ENCODE measurements at places on chromosomes 3 and 15.
A peak's percentile ranks its signal among the peaks of the same experiment; 100 is the strongest.

DNA sequence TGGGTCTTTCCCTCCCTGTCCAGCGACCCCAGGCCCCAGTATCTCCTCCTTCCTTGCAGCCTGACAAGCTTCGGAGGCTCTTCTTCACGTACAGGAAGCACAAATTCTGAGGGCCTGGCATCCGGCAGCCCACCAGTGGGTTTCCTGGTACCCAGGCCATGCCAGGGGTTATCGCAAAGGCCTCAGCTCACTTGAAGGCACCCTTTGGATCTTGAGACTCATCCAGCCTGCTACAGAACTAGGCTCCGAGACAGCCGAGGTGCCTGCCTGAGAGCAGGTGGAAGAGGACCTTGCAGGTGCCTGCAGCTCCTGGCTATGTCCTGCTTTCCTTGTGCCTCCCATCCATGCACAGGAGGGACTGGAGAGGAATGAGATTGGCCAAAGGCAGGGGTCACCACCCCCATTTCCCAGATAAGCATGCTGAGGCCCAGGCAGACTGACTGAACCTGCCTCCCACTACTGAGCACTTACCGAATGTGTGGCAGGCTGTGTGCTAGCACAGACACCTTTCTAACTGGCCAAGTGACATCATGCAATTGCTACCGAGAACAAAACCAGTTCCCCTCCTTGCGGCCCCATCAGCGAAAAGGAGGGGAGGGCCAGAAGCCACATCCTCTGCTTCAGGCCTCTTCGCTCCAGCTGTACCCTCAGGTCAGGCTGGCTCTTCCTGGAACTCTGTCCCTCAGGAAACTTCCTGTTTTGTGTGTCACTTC, 11.2 kb downstream of the SH2D7 start:
- H3K36me3 ChIP-seq = no peaks in the 10 kb centered on the region
- H3K27ac ChIP-seq = no peak overlapping the region
- H3K4me3 ChIP-seq = no peak overlapping the region

DNA sequence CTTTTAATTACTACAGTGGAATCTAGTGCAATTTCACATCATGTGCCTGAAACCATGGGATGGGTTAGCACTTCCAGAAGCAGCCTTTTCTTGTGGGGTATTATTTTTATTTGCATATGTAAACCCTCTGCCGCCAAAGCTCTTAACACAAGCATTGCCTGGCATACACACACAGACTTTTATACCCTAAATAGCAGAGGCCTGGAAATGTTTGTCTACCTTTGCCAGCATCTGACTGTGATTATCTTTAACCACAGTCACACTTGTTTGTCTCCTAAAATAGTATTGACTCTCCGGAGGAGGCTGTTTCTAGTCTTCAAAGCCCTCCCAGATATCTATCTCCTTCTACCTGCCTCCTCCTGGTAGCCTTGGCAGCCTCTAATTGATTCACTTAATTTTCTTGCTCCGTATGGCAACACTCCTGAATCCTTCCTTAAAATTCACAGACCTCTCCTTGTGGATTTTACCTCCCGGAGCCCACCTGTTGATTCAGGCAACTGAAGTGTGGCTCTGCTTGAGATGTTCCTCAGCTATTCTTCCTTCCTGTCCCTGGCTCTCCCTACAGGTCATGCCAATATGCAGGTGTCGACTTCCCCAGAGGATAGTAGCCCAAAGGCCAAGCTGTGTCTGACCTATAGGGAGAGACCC, 127.1 kb upstream of the UMPS start:
- DNase-seq = no peak
- peaks cover 10% of the 10 kb centered on the region for H3K4me1 ChIP-seq
- no peak overlapping the region for H3K27ac ChIP-seq
- H3K4me3 ChIP-seq = no peak overlapping the region

GRCh38 chr15:70055601-70056051, 42.1 kb downstream of the TLE3 start:
- H3K27me3 ChIP-seq = no peaks in the 10 kb centered on the region
- H3K4me3 ChIP-seq = no peak overlapping the region
- no peak overlapping the region for H3K27ac ChIP-seq
- peaks cover 99% of the 10 kb centered on the region for H3K36me3 ChIP-seq
- no peaks in the 10 kb centered on the region for H3K4me1 ChIP-seq

DNA sequence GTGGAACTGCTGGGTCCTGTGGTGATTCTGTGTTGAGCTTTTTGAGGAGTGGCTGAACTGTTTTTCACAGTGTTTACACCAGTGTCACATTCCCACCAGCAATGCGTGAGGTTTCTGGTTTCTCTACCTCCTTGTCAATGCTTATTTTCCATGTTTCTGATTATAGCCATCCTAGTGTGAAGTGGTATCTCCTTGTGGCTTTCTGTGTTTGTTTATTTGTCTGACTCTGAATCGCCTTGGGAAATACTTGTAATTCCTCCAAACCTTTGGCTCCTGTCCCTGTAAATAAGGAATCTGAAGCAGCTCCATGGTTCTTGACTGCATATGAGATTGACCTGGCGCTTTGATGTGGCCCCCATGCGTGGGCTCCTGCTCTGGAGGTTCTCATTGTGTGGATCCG, 20.6 kb downstream of the FAN1 start:
- H3K27ac ChIP-seq = no peak overlapping the region
- no peaks in the 10 kb centered on the region for H3K4me1 ChIP-seq
- DNase-seq = no peak
- no peaks in the 10 kb centered on the region for H3K27me3 ChIP-seq

GRCh38 chr3:11307830-11308432, 35.7 kb downstream of the ATG7 start:
- H3K36me3 ChIP-seq = peaks cover 62% of the 10 kb centered on the region
- DNase-seq = peak; percentile 27
- no peak overlapping the region for H3K4me3 ChIP-seq
- H3K4me1 ChIP-seq = no peaks in the 10 kb centered on the region

DNA sequence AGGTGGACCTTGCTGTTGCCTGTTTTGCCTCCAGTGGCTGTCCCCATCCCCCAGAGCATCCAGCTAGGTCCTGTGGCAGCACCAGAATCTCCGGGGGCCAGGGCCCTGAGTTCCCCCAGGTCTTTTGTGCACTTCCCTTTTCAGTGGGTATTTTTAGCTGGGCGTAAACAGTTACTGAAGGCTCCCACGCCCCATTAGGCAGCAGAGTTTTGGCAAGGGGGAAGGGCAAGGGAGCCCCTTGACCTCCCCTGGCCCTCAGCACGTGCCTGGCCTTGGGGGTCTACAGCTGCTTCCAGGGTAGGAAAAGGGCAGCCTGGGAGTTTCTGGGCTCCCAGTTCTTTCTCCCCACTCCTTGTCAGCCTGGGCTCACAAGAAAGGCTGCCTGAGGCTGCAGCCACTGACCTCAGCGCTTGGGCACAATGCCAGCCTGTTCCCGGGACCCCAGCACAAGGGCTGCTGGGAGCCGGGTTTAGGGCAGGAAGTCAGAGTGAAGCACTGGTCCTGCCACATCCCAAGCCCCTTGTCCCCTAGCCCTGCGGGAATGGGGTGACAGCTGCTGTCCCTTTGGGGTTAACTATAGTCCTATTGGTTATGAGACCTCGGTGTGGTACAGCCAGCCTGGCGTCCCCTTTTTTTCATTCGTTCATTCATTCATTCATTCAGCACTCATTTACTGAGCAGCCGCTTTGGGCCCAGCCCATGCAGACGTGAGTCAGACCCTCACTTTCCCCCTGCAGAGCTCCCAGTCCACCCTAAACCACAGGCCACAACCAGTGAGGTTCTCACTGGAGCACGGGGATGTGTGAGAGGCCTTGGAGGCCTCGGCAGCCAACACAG, 8.4 kb downstream of the CSK start:
- H3K4me3 ChIP-seq = peak overlapping the region; percentile 0
- H3K4me1 ChIP-seq = peaks cover 66% of the 10 kb centered on the region
- H3K36me3 ChIP-seq = peaks cover 4% of the 10 kb centered on the region
- H3K27me3 ChIP-seq = no peaks in the 10 kb centered on the region

- DNase-seq = no peak
- no peak overlapping the region for H3K4me3 ChIP-seq
- no peaks in the 10 kb centered on the region for H3K27me3 ChIP-seq
- H3K4me1 ChIP-seq = peaks cover 5% of the 10 kb centered on the region
These were observed 36.7 kb downstream of the C2CD4A start for GRCh38 chr15:62103431-62103830.

- H3K4me3 ChIP-seq = peak within 1 kb of the TSS; percentile 83
- peak; percentile 81 for DNase-seq
- no peaks in the 10 kb centered on the region for H3K36me3 ChIP-seq
- no peaks in the 10 kb centered on the region for H3K27me3 ChIP-seq
These were observed at the start of gene MAPKAPK3 for GRCh38 chr3:50617096-50617791. TSS of gene MAPKAPK3 (plus strand) at chr3:50617151. CDS start at chr3:50617566, 415 bp downstream.

DNA sequence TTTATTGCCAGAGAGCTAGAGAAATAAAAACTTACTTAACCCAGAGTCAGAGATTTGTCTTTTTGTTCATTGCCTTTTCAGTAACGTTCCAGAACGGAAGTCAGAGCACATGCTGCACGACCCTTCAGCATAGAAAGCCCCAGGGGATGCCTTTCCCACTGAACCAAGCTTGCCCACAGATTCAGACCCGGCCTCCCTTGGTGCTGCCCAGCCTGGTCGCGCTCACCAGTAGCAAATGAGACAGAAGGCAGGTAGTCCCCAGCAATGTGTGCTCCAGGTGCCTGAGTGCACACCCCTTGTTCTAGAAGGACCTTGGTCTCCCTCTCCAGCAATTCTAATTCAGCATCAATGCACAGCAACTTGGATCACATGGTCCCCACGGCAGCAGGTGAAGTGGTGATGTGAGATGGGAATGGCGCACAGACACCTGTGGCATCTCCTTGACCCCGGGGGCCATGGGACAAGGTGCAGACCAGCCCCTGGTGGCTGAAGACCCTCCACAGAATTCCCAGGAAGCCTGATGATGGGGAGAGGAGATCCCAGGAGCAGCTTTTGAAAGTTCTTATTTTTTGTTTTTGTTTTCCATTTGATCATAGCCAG, 91.8 kb upstream of the IQSEC1 start:
- H3K4me3 ChIP-seq = no peak overlapping the region
- peaks cover 17% of the 10 kb centered on the region for H3K27me3 ChIP-seq
- no peaks in the 10 kb centered on the region for H3K4me1 ChIP-seq
- no peak overlapping the region for H3K27ac ChIP-seq

DNA sequence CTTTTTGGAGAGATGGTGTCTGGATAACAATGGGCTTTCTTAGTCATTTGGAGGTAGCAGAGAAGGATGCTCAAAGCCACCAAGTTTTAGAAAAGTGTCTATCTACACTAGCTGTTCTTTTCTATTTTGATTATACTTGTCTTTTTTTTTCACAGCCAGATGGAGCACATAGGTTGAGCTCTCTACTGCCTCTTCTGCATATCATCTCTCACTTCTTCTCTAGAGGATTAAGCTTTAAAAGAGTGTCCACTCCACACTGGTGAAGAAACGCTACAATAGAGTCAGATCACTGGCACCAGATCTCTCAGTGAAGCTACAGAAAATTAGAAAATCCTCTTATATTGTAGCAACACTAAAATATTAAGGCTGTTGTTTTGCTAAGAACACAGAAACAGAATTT, 145.3 kb upstream of the MBNL1 start:
- no peaks in the 10 kb centered on the region for H3K27me3 ChIP-seq
- no peak for DNase-seq
- no peak overlapping the region for H3K4me3 ChIP-seq
- H3K4me1 ChIP-seq = peaks cover 45% of the 10 kb centered on the region
- no peak overlapping the region for H3K27ac ChIP-seq
- no peaks in the 10 kb centered on the region for H3K36me3 ChIP-seq

DNA sequence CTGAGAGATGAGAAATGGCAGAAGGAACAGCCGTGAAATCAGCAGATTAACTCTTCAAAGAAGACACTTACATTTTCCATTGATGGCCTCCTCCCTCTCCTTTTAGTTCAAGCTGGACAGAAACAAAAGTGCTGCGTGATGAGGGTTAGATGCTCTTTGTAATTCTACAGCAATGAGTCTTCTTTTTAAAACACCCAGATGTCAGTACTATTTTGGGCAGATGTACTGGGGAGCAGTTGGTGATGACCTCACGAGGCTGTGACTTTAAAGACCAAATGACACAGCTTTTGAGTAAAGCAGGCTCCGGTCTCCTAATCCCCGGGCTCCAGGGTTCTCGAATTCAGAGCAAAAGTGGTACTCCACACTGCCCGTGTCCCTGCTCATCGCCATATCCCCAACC, 198.2 kb downstream of the SLCO3A1 start:
- no peaks in the 10 kb centered on the region for H3K27me3 ChIP-seq
- H3K36me3 ChIP-seq = no peaks in the 10 kb centered on the region
- H3K4me3 ChIP-seq = no peak overlapping the region
- H3K27ac ChIP-seq = no peak overlapping the region
- DNase-seq = no peak
- no peaks in the 10 kb centered on the region for H3K4me1 ChIP-seq

- H3K4me1 ChIP-seq = no peaks in the 10 kb centered on the region
- H3K36me3 ChIP-seq = no peaks in the 10 kb centered on the region
- H3K27ac ChIP-seq = no peak overlapping the region
- H3K27me3 ChIP-seq = no peaks in the 10 kb centered on the region
- DNase-seq = no peak
- H3K4me3 ChIP-seq = no peak overlapping the region
These were observed 134.9 kb downstream of the CACNA2D3 start for GRCh38 chr3:54257125-54257720.

DNA sequence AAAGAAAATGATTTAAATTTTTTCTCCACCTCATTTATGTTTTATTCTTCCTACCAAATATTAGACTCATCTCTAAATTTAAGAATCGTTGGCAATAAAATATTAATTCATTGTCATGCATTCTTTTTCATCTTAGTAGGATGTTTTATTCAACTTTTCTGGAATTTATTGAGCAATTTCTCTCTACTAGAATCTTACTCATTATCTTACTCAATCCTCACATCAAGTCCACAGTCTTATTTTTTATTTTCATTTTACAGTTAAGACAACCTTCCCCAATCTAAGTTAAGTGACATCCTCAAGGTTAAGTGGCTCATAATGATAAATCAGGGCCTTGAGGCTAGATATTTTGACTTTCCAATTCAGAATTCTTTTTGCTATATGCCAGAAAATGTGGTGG, 15.9 kb upstream of the ALDH1A2 start:
- DNase-seq = no peak
- H3K4me1 ChIP-seq = no peaks in the 10 kb centered on the region
- no peaks in the 10 kb centered on the region for H3K27me3 ChIP-seq
- no peak overlapping the region for H3K27ac ChIP-seq
- no peaks in the 10 kb centered on the region for H3K36me3 ChIP-seq
- no peak overlapping the region for H3K4me3 ChIP-seq

DNA sequence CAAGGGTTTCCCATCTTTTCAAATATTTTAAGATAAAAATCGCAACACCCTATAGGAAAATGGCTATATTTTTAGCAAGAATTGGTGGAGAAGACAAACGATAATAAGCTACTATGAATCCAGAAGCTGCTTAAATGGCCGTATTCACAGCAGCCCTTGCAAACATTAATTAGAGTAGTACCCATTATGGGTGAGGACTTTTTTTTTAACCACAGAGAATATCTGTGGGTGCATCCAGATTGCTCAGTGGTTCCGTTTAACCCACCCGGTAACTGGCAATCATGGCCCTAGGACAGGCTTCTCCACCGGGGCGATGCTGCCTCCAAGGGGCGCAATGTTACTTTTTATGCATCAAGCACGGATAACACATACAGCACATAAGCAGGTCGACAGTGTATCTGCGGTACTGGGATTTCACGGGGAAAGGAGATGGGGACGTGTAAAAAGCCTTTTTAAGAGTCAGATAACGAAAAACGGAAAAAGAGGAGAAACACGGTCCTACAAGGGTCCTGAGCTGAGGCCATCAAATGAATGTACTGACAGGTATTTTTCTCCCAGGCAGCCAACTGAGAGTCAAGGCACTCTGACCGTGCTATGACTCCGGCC, 968 bp upstream of the TMEM266 start:
- no peaks in the 10 kb centered on the region for H3K27me3 ChIP-seq
- peak overlapping the region; percentile 59 for H3K4me3 ChIP-seq
- peaks cover 18% of the 10 kb centered on the region for H3K4me1 ChIP-seq
- no peak overlapping the region for H3K27ac ChIP-seq
- DNase-seq = no peak
- H3K36me3 ChIP-seq = no peaks in the 10 kb centered on the region

GRCh38 chr3:46883054-46883829, 5.7 kb downstream of the PTH1R start:
- no peaks in the 10 kb centered on the region for H3K36me3 ChIP-seq
- H3K4me3 ChIP-seq = peak overlapping the region; percentile 73
- H3K27me3 ChIP-seq = no peaks in the 10 kb centered on the region
